ENCODE measurements at places on chromosomes 13 and 19.

DNA sequence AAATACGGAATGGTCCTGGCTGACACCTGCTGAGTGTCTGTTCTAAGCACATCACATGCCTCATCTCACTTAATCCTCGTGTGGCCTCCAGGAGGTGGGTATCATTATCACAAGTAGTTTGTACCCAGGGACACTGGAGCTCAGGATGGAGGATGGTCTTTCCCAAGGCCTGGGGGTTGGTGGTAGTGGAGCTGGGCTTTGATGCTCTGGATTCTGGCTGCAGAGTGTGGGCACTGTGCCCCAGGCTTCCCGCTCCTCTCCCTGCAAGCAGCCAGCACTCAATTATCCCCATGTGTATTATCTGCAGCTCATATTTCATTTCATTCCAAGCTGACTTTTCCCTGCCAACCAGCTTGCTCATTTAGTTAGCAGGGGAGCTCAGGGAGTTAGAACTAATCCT, 52.1 kb downstream of the SIAH3 start:
- DNase-seq, result no peak

GRCh38 chr19:3649888-3650287, 23.3 kb upstream of the CACTIN start:
- no peak for DNase-seq

DNA sequence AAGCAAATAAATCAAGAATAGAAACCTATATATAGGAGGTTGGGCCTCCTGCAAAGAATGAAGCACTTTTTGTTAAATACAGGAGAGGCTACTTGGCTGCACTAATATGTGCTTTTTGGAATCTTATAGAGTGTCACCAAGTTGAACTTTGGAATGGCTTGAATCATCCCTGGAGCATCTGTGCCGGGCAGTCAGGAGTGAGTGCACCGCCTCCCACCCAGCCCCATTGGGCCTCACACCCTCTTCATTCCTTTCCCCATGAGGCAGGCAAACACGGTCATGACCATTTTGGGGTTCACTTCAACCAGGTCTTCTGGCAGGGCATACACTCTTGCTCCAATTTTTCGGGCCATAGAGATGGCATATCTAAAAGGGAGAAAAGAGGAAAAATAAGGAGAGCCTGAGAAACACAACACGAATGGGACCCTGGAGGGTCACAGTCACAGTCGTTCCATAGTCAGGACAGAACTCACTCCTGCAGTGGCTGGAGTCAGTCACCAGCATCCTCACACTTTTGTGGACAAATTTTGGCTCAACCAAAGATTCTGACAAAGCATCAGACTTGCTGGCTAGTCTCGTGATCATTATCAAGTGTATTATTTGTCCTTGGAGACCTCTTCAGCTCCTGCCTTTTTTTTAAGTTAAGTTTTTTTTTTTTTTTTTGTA, 22.7 kb upstream of the CPB2 start:
- no peak for DNase-seq

GRCh38 chr19:49666120-49666444, 349 bp downstream of the BCL2L12 start:
- DNase-seq, result no peak

DNA sequence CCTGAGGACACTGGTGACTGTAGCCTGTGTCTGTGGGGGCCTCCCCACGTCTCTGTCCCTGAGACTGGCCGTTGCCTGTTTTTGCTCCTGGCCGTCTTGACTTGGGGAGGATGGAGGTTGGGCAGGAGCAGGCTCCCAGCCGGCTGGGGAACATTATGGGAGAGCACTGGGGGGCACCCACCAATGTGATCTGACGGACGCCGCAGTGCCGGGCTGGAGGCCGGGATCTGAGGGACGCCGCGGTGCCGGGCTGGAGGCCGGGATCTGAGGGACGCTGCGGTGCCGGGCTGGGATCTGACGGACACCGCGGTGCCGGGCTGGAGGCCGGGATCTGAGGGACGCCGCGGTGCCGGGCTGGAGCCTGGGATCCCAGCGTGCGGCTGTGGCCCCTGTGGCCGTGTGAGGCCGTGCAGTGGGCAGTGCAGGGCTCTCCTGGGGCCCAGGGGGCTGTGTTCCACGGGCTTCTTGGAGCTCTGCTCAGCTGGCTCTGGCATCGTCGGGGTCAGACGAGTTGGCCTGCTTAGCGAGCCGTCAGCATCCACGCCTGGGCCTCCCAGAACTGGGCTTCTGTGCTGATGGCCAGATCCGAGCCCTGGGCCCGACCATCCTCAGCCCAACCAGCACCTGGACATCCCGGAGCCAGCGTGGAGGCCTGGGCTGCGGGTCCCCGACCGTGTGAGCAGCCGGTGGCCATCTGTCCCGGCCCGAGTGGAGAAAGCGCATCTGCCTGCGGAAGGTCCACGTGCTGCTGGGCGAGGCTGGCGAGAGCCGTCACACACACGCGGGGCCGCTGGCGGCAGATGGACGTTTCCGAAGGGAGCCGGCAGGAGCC, 45.8 kb downstream of the GAS6 start:
- no peak for DNase-seq

DNA sequence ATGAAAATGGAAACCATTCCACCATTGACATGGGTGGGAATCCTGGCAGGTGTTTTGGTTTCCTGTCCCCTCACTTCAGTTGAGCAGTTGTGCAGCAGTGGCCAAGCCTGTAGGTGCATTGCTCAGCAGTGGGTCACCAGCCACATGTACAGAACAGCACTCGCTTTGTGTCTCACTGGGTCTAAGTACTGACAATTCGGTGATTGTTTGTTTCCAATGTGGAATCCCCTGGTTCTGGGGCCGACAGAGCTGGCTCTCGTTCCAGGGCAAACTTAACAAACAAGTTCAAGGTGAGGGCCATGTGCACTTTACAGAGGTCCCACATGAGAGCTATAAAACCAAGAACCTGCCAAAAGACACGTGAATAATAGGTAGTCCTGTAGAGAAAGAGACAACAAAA, 54.1 kb upstream of the SPATA13 start:
- DNase-seq, result no peak

DNA sequence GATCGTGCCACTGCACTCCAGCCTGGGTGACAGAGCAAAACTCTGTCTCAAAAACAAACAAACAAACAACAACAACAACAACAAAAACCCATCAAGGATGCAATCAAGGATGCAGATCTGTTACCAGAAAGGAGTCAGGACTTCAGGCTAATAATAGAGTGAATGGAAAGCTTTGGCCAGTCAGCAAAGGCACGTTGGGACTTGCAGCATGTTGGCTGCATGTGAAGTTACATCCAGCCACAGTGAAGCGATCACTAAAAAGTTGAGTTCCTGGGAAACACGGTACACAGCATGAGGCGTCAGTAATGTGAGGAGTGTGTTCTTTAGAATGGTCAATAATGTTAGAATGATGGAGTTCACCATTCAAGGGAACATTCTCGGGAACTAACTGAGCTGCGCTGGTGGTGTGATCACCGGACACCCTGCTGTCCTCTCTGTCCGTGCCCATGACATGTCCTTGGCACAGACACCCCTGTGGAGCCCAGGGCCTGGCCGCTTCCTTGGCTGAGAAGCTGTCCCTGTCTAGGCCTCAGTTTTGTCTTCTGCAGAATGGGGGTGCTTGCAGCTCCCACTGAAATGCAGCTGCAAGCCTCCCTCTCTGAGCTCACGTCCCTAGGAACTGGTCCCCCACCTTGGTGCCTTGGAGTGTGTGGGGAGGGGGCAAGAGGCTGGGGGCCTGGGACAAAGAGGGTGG, 2.3 kb upstream of the LGALS7B start:
- no peak for DNase-seq

GRCh38 chr19:38975214-38975860, at the start of gene FBXO17:
TSS of gene FBXO17 (minus strand) at chr19:38975742. CDS start at chr19:38950319, 25,423 bp downstream.
- DNase-seq, result no peak

DNA sequence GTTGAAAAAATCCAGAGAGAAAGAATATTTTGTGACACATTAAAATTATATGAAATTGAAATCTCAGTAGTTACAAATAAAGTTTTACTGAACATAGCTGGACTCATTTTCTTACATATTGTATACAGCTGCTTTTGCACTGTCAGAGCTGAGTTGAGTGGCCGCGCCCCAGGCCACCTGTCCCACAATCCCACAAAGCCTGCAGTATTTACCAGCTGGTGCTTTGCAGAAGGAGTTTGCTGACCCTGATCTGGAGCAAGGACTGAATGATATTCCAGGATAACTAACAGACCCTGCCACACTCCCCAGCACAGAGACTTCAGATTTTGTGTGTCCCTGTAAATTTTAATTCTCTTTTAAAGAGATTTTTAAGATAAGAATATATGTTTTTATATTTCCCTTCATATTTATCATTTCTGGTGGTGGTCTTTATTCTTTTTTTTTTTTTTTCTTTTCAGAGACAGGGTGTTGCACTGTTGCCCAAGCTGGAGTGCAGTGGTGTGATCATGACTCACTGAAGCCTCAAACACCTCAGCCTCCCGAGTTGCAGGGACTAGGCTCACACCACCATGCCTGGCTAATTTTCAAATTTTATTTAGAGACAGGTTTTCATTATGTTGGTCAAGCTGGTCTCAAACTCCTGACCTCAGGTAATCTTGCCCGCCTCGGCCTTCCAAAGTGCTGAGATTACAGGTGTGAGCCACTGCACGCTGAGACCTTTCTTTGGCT, 48.5 kb downstream of the TDRD12 start:
- DNase-seq, result no peak

GRCh38 chr19:39679791-39680168, 24.1 kb downstream of the LGALS16 start:
- DNase-seq, result peak; percentile 4

- peak; percentile 76 for DNase-seq
These were observed 15.7 kb downstream of the PLIN3 start for GRCh38 chr19:4851551-4852290.

- DNase-seq, result no peak
These were observed 5.6 kb downstream of the LYL1 start for GRCh38 chr19:13097033-13097462.

GRCh38 chr19:21568816-21569493, 63.6 kb downstream of the ZNF429 start:
- peak; percentile 96 for DNase-seq

- DNase-seq, result peak; percentile 72
These were observed 24.3 kb downstream of the NFILZ start for GRCh38 chr19:8654591-8655339.

GRCh38 chr13:93180356-93180969, 46.1 kb upstream of the GPC6 start:
- DNase-seq, result no peak

DNA sequence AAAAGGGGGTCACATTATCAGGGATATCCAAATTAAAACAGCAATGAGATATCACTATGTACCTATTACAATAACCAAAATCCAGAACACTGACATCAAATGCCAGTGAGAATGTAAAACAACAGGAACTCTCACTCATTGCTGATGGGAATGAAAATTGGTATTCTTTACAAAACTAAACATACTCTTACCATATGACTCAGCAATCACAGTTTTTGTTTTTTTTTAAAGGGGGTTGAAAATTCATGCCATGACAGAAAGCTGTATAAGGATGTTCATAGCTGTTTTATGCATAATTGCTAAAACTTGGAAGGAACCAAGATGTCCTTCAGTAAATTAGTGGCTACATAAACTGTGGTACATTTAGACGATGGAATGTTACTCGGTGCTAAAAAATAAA, 71.6 kb upstream of the SLITRK1 start:
- no peak for DNase-seq

- no peak for DNase-seq
These were observed 32.8 kb downstream of the KLF12 start for GRCh38 chr13:74101436-74101835.

- peak; percentile 18 for DNase-seq
These were observed 1.4 kb downstream of the NOVA2 start for GRCh38 chr19:45972081-45972946.

DNA sequence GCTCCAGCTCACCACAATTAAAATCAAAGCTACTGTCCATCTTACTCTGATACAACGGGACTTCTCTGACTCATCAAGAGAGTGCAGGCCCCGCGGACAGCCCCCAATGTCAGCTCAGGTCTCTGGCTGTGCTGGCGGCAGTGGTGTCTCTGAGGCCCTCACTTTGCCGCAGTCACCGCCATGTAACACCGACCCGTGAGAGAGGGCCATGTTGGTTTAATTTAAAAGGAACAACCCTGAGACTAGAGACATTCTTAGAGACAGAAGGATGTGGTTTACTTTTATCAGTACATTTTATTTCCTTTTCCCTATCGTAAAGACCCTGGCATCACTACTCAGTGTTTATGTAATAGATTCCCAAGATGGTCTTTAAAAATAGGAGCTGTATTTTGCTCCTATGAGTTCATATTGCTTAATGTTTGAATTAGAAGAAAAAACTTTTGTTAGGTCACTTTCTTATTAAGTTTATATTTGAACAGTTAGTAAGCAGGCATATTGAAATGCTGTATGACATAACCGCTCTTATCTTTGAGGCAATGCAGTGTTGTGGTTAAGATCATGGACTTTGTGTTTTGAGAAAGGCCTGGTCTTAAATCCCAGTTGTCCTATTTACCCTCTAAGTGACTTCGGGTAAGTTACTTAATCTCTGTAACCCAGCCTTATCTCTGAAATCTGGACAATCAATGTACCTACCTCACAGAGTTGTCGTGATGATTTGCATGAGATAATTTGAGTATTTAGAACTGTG, 23.4 kb downstream of the DGKH start:
- DNase-seq, result peak; percentile 7

GRCh38 chr19:56098731-56099568, 22.1 kb downstream of the ZNF787 start:
- DNase-seq, result no peak

DNA sequence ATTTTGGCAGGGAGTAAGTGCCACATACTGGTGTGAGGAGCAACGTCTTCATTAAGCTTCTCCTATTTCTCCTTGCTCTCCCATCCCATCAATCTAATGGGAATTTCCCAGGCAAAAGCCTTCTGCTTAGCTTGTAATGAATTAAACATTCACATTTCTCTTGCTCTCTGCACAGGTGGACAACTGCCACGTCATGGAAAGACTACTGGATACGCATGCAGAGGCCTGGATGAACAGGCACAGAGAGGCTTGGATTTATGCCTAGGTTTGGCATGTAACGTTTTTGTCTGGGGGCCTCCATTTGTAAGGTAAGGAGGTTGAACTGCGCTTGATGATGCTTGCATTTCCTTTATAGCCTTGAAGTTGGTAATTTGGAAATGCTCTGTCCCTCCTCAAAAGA, 374.8 kb downstream of the KLF12 start:
- DNase-seq, result no peak

GRCh38 chr13:36207672-36208071, 6.7 kb downstream of the SOHLH2 start:
- no peak for DNase-seq

- DNase-seq, result peak; percentile 96
These were observed 5.8 kb downstream of the KLF2 start for GRCh38 chr19:16330368-16330801.

DNA sequence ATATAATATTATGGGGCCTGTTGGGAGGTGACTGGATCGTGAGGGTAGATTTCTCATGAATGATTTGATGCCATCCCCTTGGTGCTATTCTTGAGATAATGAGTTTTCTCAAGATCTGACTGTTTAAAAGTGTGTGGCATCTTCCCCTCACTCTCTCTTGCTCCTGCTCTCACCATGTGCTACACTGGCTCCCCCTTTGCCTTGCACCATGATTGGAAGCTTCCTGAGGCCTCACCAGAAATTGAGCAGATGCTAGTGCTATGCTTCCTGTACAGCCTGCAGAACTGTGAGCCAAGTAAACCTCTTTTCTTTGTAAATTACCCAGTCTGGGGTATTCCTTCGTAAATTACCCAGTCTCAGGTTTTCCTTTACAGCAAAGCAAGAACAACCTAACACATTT, 1.8 kb upstream of the ZNF599 start:
- DNase-seq, result no peak

Data from CD4-positive, alpha-beta T cell treated with Interleukin-12 subunit alpha and Interleukin-12 subunit beta, for 1 hour (primary cell).